ENCODE measurements at places on chromosomes 16 and 17.

DNA sequence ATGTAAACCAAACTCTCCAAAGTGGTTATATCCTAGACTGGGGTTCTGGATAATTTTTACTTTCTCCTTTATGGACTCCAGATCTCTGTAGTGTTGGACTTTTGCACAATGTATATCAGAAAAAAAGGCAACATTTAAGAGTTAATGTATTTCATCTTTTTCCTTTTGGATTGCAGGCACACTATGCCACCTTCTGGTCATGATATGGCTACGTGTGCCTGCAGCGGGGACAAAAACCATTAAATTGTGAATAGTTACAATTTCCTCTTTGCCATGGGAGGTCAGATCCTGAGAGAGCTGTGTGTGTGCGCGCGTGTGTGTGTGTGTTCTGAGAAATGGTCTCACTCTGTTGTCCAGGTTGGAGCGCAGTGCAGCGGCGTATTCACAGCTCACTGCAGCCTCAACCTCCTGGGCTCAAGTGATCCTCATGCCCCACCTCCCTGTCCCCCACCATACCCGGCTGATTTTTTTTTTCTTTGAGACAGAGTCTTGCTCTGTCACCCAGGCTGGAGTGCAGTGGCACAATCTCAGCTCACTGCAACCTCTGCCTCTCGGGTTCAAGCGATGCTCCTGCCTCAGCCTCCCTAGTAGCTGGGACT is 4.3 kb upstream of the SGF29 start:
- DNase-seq, result no peak

GRCh38 chr16:82509691-82510430 is 116.9 kb upstream of the CDH13 start:
- no peak for DNase-seq

- DNase-seq, result no peak
Measured at GRCh38 chr17:22512997-22513538, 820.7 kb downstream of the KCNJ18 start.

GRCh38 chr16:21167929-21168602 is 9.6 kb downstream of the LDAF1 start:
- DNase-seq, result no peak

- no peak for DNase-seq
Measured at GRCh38 chr17:67215991-67216421, 29.0 kb downstream of the HELZ start.

Measured in NCI-H510A (cell line).